ENCODE measurements at places on chromosomes 5 and 9. TPM values are rescaled to one million over a fixed set of nuclear protein-coding genes. Genes with fewer than 3 reads are reported as not detected.

DNA sequence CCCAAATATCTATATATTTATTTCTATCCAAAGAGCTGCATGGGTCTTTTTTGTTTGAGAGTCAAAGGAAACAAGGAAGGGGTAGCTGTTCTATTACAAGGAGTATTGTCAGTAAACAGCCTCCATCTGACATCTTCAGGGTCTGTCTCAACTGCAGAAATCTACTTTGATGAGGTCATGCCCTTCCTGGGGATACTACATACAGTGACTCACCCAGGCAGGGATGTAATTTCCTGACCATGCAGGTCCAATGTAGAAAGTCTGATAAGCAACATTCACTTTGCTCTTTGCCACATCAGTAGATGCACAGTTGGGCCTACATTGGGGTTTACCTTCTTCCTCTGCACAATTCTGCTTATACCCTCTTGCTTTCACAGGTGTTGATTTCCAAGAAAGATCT is 165.5 kb downstream of the TLR4 start:
- DNase-seq, result no peak
- H3K4me1 ChIP-seq, result no peaks in the 10 kb centered on the region

GRCh38 chr9:74847478-74848152 is 40.1 kb downstream of the TRPM6 start:
- no peaks in the 10 kb centered on the region for H3K27me3 ChIP-seq
- H3K4me3 ChIP-seq, result no peak overlapping the region
- DNase-seq, result no peak
- no peaks in the 10 kb centered on the region for H3K36me3 ChIP-seq
- no peak overlapping the region for H3K27ac ChIP-seq
- no peaks in the 10 kb centered on the region for H3K4me1 ChIP-seq

DNA sequence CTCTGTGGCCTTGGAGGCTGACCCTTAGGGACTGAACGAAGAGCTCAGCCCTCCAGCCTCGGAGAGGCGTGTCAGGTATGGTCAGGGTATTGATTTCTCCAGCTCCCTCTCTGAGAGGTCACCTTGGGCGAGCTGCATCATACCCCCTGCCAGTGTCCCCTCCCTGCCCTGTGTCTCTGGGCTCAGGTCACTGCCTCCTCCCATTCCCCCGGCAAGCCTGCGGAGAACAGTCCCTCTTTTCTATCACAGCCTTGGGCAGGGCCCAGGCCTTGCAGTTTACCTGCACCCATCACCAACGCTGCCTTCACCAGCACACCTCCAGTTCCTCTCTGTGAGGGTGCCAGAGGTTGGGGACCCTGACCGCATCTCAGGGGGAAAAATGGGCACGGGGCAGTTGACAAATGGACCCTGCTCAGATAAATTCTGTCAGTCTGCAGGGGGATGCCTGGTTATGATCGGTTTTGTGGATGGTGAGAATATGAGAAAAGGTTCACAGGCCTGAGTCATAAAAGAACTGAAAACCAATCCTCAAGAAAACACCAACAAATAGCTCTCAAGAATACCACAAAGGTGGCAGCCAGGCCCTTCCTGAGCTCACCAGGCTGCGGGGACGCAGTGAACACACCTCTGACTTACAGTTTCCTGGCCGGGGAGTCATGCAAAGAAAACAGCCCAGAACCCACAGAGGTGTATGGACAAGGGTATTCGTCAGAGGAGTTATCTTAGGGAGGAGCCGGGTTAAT is 24.7 kb upstream of the RXRA start:
- no peaks in the 10 kb centered on the region for H3K4me1 ChIP-seq
- DNase-seq, result no peak
- H3K4me3 ChIP-seq, result no peak overlapping the region
- H3K27me3 ChIP-seq, result no peaks in the 10 kb centered on the region
- H3K27ac ChIP-seq, result no peak overlapping the region

GRCh38 chr5:1701216-1701864 is 98.3 kb downstream of the MRPL36 start:
- H3K36me3 ChIP-seq, result no peaks in the 10 kb centered on the region
- no peaks in the 10 kb centered on the region for H3K4me1 ChIP-seq
- H3K27ac ChIP-seq, result no peak overlapping the region
- DNase-seq, result no peak

DNA sequence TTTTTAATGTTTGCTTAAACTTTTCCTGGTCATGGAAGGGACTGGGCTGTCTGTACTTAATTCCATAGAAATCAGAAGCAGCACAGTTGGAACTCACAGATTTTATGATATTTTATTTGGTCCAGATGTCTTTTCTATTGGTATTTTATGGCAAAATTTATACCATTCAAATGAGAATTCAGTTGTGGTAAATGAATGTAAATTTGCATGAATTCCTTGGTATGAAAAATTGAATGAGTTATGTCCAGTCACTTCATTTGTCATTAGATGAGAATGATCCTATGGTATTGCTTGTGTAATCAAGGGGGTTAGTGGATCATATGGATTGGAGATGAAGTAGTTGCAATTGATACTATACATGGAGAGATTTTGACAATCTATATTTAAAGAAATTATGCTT is 188.0 kb downstream of the KDM4C start:
- H3K27me3 ChIP-seq, result no peaks in the 10 kb centered on the region
- no peaks in the 10 kb centered on the region for H3K36me3 ChIP-seq
- no peak overlapping the region for H3K4me3 ChIP-seq
- no peak overlapping the region for H3K27ac ChIP-seq
- no peak for DNase-seq

- peak overlapping the region; percentile 27 for H3K27ac ChIP-seq
- no peak for DNase-seq
- no peaks in the 10 kb centered on the region for H3K36me3 ChIP-seq
- H3K4me1 ChIP-seq, result no peaks in the 10 kb centered on the region
- no peak overlapping the region for H3K4me3 ChIP-seq
- no peaks in the 10 kb centered on the region for H3K27me3 ChIP-seq
These were observed 19.8 kb upstream of the PTPN3 start for GRCh38 chr9:109517901-109518377.

DNA sequence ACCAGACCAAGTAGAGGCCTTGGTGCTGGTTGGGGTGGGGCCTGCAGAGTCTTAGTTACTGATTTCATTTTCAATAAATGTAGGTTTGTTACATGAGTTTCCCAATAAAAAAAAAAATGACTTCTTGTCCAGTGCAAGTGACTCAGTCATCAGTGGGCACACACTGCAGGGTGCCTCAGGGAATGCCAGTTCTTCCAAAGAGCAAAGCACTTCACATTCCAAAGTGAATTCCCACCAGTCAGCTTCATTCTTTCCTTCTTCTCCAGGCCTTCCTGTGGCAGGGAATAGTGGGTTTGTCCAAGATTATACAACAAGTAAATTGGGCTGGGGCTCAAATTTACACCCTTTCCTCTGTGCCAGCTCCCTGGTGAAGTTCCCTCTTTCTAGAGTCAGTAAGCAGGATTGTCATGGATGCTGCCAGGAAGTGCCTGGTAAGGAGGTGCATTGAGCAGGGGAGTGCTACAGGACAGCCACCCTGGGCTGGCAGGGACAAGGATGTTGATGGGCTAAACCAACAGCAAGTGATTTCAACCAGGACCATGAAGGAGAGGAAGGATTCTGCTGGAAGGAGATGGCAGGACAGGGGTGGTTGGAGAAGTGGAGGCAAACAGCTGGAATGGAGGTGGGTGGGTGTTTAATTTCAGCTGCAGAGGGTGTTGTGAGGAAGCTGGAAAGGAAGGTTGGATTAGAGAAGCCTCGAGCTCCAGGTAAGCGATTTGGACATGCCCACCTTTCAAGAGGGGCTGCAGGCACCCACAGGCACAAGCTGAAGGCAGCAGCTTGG is 3.7 kb upstream of the B4GALT7 start:
- no peak overlapping the region for H3K4me3 ChIP-seq
- no peak overlapping the region for H3K27ac ChIP-seq
- no peaks in the 10 kb centered on the region for H3K27me3 ChIP-seq
- H3K36me3 ChIP-seq, result peaks cover 29% of the 10 kb centered on the region
- no peak for DNase-seq

DNA sequence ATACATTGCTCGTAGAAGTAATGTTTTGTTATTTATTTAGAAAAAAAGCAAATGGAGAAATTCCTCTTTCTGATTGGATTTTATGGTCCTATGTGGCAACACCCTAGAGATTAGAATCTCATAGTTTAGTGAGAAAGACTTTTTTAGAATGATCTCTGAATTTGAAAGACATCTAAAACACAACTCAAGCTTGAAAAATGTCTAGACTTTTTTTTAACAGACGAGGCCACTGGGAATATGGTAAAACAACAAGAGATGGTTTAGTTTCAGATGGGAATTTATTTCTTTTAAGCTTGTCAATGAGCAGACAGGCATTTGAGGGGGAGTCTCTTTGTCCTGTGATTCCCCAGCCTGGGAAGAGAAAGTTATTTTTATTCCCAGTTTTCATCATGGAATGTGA is 122.1 kb downstream of the NTRK2 start:
- H3K27ac ChIP-seq, result no peak overlapping the region
- DNase-seq, result no peak
- no peaks in the 10 kb centered on the region for H3K4me1 ChIP-seq
- H3K27me3 ChIP-seq, result no peaks in the 10 kb centered on the region
- no peak overlapping the region for H3K4me3 ChIP-seq
- H3K36me3 ChIP-seq, result no peaks in the 10 kb centered on the region

DNA sequence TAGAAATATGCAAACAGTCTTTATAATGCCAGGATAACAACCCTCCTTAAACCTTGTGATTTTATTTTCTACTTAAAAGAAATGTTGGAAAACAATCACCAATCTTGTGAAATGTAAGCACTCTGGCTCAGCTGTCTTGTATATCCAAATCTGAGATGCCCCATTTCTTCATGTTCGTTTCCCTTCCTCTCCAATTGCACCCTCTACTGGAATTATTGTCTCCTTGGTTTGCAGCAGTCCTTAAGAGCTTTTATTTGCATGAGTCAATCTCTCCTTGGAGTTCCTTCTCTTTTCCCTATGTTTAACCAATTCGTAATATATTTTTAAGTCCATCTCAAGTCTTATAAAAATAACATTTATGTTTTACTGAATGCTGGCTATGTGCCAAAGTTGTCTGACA is 362.0 kb upstream of the CDH10 start:
- H3K36me3 ChIP-seq, result no peaks in the 10 kb centered on the region
- no peaks in the 10 kb centered on the region for H3K27me3 ChIP-seq
- no peak overlapping the region for H3K27ac ChIP-seq
- no peak for DNase-seq
- H3K4me3 ChIP-seq, result no peak overlapping the region

DNA sequence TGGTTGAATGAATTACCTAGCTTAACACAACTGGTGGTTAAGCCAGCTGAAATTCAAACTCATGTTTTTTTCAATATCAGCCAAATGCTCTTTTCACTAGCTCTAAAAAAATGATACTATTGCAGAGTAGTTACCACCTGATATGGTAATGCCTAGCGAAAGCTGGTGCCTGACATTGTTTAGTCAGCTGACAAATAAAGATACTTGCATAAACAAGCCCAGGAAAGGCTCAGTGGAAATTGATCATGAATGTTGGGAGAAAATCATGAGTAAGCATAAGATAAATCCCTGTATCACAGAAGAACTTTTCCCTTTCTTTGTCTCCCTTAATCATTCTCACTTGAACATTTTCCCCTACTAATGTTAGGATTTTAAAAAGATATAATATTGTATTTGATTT is 54.6 kb downstream of the FGF10 start:
- no peak overlapping the region for H3K4me3 ChIP-seq
- H3K27me3 ChIP-seq, result no peaks in the 10 kb centered on the region
- H3K36me3 ChIP-seq, result no peaks in the 10 kb centered on the region

DNA sequence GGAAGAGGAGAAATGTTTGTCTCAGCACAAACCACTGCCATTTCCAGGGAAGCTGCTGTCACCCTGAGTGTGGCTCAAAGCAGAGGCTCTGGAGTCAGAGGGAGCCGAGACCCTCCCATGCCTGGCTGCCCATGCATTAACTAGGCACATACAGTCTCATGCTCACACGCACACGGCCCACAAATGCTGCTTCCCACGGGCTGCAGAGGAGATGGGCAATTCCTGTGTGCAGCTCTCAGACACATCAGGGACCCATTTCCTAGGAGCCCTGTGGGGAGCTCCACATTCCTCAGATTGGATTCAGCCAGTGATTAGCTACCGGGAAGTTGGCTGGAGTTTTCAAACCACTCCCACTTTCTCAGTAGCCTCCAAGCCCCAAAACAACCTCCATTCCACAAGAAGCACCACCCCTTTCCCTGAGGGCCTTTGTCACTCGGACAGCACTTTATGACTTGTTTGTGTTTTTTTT is 9.1 kb upstream of the PTGES start:
- no peak overlapping the region for H3K27ac ChIP-seq
- H3K4me1 ChIP-seq, result no peaks in the 10 kb centered on the region

- H3K36me3 ChIP-seq, result no peaks in the 10 kb centered on the region
- no peak for DNase-seq
- no peaks in the 10 kb centered on the region for H3K4me1 ChIP-seq
- H3K27ac ChIP-seq, result no peak overlapping the region
- no peak overlapping the region for H3K4me3 ChIP-seq
- H3K27me3 ChIP-seq, result no peaks in the 10 kb centered on the region
These were observed 593.5 kb downstream of the CETN3 start for GRCh38 chr5:89816038-89816437.

DNA sequence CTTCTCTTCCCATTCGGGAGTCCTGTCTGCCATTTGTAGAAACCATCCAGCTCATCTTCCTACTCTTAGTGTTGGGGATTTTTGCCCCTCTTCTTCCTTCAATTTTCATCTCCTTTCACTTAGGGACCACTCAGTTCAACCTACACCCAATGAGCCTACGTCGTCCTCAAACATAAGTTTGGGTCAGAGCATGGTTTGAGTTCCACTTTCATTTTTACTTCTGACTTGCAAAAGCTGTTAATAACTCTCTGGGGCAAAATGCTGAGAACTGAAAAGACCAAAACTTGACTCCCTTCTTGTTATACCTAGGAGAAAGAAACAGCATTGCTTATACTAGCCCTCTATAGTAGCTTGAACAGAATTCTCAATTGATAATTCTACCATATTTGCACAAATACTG is 381.5 kb upstream of the MPDZ start:
- no peak for DNase-seq
- no peak overlapping the region for H3K4me3 ChIP-seq
- no peaks in the 10 kb centered on the region for H3K27me3 ChIP-seq
- no peaks in the 10 kb centered on the region for H3K36me3 ChIP-seq
- no peak overlapping the region for H3K27ac ChIP-seq

- H3K27ac ChIP-seq, result no peak overlapping the region
- H3K36me3 ChIP-seq, result no peaks in the 10 kb centered on the region
- peaks cover 34% of the 10 kb centered on the region for H3K4me1 ChIP-seq
- H3K4me3 ChIP-seq, result no peak overlapping the region
- DNase-seq, result no peak
These were observed 382.7 kb downstream of the CHSY3 start for GRCh38 chr5:130286971-130287370.

GRCh38 chr9:112605963-112606699 is 111.8 kb downstream of the INIP start:
- peaks cover 7% of the 10 kb centered on the region for H3K4me1 ChIP-seq
- no peaks in the 10 kb centered on the region for H3K27me3 ChIP-seq
- no peaks in the 10 kb centered on the region for H3K36me3 ChIP-seq
- no peak overlapping the region for H3K4me3 ChIP-seq
- H3K27ac ChIP-seq, result no peak overlapping the region

GRCh38 chr5:5939759-5940370 is 438.5 kb downstream of the MED10 start:
- H3K4me1 ChIP-seq, result no peaks in the 10 kb centered on the region
- no peak overlapping the region for H3K27ac ChIP-seq
- DNase-seq, result no peak

The KIF24 gene
- 0.56 TPM for total RNA-seq

The TEX48 gene
- total RNA-seq, result not detected

The RNF208 gene
- not detected for total RNA-seq

The LIFR gene
- 61.1 TPM for total RNA-seq

The DMRT3 gene
- total RNA-seq, result not detected

The PFN3 gene
- not detected for total RNA-seq

The MARCHF11 gene
- not detected for total RNA-seq
